M059J (cell line): ENCODE measurements at places on chromosomes 6 and 20.
A peak's percentile ranks its signal among the peaks of the same experiment; 100 is the strongest.

- DNase-seq: no peak
Observed at GRCh38 chr6:47465117-47465516, 12.5 kb upstream of the CD2AP start.

DNA sequence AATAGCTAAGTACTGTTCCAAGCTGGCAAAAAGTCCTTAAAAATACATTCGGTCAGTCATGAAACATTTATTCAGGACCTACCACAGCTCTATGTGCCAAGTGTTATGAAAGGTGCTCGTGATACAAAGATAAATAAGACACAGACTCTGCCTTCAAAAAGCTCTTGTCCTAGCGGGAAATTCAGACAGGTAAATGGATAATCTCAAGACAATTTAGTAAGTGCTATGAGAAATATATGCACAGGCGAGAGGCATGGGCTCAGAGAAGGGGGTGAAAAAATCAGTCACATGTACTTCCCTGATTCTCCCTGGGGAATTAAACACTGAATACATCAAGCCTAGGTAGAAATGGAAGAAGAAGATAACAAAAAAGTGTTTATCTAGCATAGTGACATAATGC, 49.8 kb upstream of the HEY2 start:
- no peak for DNase-seq

DNA sequence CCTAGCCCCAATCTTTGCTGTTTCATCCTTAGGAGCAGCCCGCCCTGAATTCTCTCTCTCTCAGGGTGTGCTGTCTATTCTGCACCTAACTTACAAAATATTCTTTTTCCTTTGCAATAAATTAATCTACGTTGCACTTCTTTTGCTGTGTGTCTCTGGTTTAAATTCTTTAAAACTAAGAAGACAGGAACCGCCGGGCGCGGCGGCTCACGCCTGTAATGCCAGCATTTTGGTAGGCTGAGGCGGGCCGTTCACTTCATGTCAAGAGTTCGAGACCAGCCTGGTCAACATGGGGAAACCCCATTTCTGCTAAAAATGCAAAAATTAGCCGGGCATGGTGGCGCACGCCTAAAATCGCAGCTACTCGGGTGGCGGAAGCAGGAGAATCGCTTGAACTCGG, 148.5 kb upstream of the PRSS16 start:
- DNase-seq: no peak

DNA sequence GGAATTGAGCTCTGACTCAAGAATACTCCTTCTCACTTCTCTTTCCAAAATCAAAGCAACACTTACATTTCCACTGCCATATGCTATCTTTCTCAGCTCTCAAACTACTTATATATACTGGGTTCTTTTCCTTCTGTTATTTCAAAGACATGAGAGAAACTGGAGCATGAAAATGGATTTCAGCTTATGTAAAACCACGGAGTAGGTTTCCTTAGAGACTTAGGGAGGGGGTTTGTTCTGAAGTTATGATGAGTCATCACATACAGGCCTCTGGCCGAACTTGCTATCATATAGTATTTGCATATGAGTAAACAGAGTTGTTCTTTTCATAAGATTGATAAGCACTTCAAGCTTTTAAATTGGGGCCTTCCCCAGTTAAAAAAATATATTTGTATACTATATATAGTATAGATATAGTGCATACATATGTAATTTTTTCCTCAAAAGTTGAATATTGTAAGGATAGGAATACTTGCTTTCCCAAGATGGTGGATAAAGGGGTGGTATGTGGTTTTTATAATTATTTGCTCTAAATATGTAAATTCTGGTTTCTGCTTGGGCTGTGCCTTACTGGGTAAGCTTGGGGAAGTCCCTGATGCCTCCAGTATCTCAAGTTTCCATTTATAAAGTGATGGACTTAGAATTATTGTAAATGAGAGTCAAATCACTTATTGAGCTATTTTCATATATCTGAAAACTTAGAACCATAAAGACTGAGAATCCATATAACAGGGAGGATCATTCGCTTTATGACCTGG, 273.9 kb downstream of the RFPL4B start:
- DNase-seq: peak; percentile 33

DNA sequence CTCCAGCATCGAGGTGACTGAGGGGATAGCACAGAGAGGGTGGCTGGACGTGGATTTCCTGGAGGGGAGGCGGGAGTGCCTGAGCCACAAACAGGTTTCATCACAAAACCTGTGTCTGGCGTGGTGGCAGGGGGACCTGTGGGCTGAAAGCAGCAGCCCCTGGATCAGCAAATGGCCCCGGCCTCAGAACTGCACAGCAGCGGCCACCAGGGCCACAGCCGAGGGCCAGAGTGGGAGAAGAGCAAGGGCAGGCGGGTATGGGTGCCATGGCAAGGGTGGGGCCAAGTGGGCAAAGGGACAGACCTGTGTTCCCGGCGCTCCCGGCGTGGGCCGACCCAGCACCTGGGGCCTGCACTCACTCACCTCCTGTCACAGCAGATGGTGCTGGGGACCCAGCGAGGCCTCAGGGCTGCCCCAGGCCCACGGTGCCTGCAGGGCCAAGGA, 19.0 kb downstream of the NTSR1 start:
- no peak for DNase-seq

DNA sequence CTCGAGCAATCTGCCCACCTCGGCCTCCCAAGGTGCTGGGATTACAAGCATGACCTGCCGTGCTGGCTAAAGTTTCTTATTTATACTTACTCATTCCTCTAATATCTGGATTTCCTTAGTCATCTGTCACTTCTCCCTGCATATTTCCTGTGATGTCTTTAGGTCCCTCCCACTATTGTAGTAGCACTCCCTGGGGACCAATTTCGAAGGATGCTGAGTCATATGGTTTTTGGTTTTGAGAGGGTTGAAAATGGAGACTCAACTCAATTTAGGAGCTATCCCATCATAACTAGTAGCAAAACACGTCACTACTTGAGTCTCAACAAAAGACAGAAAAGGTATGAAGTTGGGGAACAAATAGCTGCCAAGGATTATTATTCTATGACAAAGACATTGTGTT, 20.2 kb downstream of the MCUR1 start:
- peak; percentile 92 for DNase-seq

GRCh38 chr6:74161380-74161779, 465.4 kb downstream of the CD109 start:
- no peak for DNase-seq

GRCh38 chr6:15337582-15337981, 91.7 kb downstream of the JARID2 start:
- no peak for DNase-seq

DNA sequence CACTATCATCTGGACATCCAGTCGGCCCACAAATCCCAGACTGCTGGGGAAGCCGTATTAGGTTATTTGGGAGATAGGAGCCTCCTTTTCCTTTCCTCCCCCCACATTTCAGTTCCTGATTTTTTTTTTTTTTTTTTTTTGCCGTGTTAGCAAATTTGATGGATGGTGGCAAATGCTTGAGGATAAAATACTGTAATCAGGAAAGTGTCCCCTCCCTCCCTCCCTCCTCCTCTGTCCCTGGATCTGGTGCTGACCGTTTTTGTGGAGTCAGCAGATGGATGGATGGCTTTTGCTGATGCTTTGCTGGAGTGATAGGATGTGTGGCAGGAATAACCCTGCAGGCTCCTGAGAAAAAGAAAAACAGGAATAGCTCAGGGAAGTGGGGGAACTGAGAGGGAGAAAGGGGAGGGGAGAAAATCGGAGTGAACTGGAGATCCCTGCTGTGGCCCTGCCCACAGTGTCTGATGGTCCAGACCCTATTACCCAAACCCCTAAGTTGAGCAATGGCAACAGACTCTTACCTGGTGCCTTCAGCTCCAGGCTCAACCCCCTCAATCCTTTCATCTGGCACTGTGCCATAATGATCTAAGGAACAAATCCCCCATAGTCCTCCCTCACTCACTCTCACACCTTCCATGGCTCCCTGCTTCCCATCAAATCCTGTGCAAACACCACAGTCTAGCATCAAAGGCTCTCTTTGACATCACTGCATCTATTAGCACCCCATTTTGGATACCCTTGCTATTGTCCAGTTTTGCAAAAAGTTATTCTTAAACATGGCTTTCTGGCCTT, 277.3 kb upstream of the CHD6 start:
- DNase-seq: no peak

DNA sequence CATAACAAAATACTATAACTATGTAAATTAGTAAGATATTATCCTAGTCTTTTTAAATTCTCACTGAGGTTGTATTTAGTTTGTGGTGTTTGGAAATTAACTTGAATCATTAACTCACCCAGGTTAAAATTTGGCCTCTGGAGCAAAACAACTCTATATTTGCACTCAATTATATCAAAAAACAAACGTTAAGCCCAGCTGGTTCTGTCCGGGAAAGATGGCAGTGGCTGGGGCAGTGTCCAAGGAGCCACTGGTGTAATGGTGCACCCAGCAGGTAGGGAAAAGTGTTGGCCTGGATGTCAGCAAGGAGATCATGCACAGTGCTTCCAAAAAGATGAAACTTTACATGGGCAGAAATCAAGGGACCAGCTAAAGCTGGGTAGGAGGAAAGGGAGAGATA, 285.3 kb upstream of the CITED2 start:
- DNase-seq: no peak

DNA sequence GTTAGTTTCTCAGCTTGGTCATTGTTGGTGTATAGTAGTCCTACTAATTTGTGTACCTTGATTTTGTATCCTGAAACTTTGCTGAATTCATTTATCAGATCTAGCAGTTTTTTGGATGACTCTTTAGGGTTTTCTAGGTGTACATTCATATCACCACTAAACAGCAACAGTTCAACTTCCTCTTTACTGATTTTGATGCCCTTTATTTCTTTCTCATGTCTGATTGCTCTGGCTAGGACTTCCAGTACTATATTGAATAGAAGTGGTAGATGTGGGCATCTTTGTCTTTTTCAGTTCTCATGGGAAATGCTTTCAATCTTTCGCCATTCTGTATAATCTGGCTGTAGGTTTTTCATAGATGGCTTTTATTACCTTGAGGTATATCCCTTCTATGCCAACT, 61.3 kb upstream of the HEY2 start:
- DNase-seq: no peak

DNA sequence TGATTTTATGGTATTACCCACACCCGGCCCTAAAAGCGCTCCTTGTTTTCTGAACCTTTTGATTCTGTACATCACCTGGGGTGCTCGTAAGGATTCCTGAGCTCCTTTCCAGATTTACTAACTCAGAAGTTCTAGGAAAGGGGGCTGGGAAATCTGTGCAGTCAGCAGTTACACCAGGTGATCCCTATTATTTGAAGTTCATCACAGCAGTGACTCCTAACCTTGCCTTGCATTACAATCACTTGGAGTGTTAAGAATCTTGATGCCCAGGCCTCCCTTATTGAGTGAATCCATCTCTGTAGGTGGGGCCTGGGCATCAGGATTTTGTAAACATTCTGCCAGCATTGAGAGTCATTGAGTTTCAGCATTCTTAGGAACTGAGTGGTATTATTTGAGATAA, 44.7 kb downstream of the BMP6 start:
- DNase-seq: no peak

- peak; percentile 9 for DNase-seq
Observed at GRCh38 chr6:135411339-135411738, 86.2 kb downstream of the AHI1 start.

- no peak for DNase-seq
Observed at GRCh38 chr6:125392682-125393081, 90.9 kb upstream of the HDDC2 start.

- DNase-seq: peak; percentile 91
Observed at GRCh38 chr20:32343439-32343838, 14.7 kb upstream of the ASXL1 start.

DNA sequence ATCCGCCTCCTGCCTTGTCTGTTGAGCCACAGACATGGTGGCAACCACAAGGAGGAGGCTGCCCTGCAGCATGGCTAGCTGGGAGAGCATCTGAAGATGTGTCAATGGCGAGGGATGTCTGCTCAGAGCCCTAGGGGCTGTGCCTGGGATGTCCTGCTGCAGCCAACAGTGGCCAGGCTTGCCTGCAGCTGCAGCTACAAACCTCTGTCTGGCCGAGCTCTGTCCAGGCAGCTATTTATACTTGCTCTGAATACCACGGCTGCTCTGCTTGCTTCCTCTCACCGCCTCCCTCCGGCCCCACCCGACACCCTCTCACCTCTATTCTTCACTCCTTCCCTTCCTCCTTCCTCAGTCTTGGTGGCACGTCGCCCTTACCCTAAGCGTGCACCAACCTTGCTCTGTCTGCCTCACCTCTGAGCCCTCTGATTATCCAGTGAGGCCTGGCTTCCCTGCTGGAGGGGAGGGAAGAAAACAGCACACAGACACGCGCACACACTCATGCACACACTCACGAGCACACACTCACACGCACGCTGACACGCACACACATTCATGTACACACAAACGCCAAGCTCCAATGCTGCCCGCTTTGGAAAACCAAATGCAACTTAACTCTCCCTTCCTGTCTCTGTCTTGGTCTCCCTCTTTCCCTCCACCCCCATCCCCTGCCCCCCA, at the start of gene ANGPT4:
Gene ANGPT4, minus strand, starts transcription at position 210 of the 675 bp plus-strand sequence. Its CDS starts 120 bp downstream, at position 90.
- DNase-seq: no peak

DNA sequence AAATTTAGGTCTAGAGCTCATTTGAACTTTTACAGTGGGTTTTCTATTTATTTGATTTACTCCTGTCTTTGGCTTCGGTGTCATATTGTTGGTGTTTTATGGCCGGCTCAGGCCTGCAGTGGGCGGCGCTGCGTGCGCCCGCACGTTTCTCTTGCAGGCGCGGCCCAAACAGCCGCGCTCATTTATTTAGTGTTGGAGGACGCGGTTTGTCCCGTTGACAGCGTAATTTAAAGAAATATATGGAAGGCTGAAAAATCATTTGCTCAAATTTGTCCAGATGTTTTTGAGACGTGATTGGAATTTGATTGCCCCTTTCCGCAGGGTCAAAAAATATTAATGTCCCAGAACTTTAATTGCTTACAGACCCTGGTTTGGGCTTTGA, 22.1 kb downstream of the TFAP2B start:
- no peak for DNase-seq

GRCh38 chr6:130215526-130215925, 7.2 kb downstream of the SAMD3 start:
- no peak for DNase-seq

DNA sequence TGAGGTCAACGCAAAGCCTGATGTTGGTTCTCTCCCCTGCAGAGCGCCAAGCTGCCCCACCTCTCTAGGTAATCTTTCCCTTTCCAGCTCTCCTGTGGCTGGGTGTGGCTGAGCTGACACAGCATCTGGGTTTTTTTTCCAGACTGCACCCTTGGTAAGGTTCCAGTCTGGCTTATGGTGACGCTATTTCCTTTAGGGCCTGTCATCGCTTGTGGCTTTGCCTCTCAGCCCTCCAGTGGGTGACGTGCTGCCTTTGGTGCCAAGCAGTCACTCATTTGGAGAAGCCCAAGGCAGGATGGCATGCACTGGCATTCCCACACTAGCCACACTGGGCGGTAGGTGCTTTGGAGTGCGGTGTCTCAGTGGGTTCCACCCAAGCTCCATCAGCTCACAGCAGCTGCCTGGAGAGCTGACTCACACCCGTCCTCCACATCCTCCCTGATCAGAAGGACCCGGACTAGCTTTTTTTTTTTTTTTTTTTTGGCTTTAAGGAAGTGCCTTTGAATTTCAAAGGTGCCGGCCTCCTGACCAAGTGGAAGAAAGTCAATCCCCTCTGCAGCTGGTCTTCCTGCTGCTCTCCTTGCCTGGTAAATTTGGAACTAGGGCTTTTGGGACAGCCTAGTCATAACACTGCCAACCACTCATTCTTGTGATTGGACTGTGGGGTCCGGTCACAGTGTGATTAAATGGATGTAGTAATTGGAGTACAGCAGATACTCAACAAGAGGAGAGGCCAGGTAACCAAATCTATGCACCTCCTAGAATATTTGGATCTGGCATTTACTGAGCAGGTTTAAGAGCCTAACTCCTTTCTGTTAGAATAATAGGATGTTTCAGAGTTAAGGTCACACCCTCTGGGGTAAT, 153.6 kb downstream of the CD83 start:
- DNase-seq: peak; percentile 100
